NCI-H1930 (cell line): ENCODE measurements at places on chromosomes 6 and 20.
A peak's percentile ranks its signal among the peaks of the same experiment; 100 is the strongest.

DNA sequence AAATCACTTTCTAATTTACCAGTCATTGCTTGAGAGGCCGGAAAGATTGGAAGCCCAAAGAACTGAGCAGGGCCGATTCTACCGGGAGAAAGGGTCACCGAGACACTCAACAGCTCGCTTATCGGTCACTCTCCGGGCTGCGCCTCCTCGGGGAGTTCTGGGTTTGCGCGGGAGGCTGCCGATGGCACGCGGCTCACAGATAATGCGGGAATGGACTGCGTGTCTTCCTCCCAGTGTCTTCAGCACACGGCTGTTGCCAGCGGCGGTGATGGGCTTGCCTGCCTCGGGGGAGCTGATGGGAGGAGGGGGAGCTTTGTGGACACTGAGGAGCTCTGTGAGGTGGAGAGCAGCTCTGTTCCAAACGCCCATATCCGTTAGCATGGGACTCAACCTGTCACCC lies 314.6 kb downstream of the CDH4 start:
- DNase-seq: no peak

- no peak for DNase-seq
Observed at GRCh38 chr20:62976886-62977285, 24.4 kb downstream of the SLC17A9 start.

GRCh38 chr6:35008858-35009257 lies 119.8 kb downstream of the ANKS1A start:
- no peak for DNase-seq

- DNase-seq: no peak
Observed at GRCh38 chr6:56505512-56506260, 137.0 kb downstream of the DST start.

DNA sequence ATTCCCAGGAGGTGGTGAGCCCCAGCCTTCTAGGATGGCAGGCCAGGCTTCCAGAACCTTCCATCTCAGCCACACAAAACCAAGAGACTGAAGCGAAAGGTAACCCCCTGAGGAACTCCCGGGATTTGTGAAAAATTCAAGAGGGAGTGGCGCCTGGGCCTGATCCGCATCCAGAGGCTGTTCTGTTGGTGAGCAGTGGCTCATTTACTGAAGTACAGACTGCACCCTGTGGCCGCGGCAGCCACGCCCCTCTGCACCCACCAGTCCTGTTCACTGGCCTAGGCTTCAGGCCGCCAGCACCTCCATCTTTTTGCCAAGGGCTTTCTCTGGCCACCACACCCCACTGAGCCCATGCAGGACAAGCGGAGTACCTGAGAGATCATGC lies 79.1 kb upstream of the PTPN1 start:
- DNase-seq: no peak

- no peak for DNase-seq
Observed at GRCh38 chr6:157135691-157136090, 187.6 kb downstream of the TMEM242 start.

DNA sequence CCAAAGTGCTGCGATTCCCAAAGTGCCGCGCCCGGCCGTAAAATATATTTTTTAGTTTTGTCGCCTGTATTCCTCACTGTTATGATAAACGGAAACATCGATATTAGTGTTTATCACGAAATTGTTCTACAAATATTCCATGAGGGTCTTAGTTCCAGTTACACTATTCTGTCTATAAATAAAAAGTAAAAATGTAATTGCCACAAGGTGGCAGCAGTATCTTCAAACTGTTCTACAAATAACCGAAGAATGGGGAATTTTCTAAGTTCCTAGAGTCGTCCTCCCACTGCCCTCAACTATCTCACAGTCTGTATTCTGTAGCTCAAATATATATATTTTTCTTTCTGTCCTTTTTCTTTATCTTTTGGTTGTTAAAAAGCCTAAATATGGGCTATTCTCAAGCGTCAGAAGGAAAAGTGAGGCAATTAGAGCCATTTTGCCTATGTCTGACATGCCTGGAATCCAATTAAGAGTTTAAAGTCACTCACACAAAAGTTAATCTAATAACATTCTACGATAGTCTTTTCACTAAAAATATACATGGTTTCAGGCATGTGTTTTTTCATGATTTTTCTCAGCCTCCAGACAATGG lies 14.2 kb upstream of the FAM162B start:
- DNase-seq: no peak

GRCh38 chr20:20212675-20213096 lies 155.2 kb upstream of the INSM1 start:
- DNase-seq: peak; percentile 64

DNA sequence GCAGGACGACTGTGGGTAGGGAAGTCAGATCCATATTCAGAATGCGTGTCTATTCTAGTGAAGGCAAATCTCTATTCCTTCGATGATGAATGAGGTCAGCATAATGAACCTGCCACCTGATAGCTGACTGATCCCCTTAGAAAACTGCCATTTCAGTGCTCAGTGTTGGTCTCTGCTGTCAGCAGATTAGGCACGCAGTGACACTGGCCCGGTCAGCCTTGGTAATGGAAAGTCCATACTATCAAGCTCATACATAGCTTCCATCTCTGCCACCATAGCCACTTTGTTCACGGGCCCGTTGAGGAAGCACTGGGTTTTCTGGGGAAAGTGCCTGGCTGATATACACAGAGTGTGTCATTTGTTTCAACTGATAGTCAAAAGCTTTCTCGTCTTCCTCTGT lies 54.0 kb downstream of the C6orf52 start:
- DNase-seq: no peak

GRCh38 chr6:137791281-137792159 lies 75.5 kb upstream of the TNFAIP3 start:
- no peak for DNase-seq

DNA sequence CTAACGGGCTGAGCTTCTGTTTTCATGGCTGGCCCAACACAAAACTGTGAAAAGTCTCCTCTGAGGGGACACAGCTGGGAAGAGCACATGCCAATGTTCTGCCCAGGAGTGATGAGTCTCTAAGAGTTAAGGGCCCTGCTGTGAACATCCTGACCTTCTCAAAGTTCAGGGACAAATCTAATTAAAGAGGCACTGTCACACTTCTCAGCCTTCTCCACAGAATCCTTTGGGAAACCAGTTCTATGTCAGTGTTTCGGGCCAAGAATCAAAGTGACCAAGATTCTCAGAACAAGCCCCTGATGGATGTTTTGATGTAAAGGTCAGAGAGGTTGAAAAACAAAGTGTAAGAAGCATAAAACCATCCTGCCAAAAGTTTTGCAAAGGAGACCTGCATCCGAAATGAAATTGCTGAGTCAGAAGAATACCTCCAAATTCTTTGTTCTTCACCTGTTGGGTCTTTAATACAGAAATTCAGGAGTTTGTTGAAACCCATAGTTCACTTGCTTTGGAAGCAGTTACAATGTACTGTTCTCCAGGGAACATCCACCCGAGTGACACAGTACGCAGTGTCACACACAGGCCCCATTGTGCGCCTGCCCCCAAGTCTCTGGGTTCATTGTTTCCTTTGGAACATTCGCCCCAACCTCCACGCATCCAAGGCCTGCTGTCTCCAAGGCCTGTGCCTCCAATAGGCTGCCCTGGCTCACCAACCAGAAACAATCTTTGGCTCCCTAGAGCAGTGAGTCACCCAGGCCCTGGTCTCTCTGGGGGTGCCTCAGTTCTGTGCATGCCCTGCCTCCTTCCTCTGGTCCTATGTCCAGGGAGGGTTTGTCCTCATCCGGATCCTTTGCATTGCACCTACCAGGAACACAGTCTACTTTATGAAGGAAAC lies 65.5 kb upstream of the QKI start:
- no peak for DNase-seq

DNA sequence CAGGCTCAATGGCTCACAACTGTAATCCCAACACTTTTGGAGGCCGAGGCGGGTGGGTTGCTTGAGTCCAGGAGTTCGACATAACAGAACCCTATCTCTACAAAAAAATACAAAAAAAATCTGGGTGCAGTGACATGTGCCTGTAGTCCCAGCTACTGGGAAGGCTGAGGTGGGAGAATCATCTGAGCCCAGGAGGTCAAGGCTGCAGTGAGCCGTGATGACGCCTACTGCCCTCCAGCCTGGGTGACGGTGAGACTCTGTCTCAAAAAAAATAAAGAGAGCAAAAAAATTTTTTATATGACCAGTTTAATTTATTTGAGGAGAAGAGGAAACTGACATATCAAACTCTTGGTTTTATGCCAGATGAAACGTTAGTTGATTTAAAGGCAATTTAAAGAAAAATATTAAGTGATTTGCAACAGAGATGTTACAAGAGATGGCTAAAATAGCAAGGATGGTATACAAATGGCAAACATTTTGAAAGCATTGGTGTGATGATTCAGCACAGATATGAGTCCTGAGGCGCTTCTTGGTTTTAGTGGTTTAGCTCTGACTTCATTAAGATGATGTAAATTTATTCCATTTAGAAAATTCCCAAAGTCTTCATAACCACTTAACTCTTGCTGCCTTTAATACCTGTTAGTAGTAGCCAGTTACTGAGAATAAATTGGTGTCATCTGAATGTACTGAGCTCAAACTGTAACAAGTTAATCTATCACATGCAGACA lies 17.7 kb downstream of the GTF2H5 start:
- DNase-seq: no peak

GRCh38 chr6:159184559-159184958 lies 15.4 kb downstream of the FNDC1 start:
- DNase-seq: no peak
